ENCODE measurements at places on chromosomes 12 and 14.

- no peak for DNase-seq
These were observed 34.6 kb downstream of the PTPRO start for GRCh38 chr12:15356951-15357364.

DNA sequence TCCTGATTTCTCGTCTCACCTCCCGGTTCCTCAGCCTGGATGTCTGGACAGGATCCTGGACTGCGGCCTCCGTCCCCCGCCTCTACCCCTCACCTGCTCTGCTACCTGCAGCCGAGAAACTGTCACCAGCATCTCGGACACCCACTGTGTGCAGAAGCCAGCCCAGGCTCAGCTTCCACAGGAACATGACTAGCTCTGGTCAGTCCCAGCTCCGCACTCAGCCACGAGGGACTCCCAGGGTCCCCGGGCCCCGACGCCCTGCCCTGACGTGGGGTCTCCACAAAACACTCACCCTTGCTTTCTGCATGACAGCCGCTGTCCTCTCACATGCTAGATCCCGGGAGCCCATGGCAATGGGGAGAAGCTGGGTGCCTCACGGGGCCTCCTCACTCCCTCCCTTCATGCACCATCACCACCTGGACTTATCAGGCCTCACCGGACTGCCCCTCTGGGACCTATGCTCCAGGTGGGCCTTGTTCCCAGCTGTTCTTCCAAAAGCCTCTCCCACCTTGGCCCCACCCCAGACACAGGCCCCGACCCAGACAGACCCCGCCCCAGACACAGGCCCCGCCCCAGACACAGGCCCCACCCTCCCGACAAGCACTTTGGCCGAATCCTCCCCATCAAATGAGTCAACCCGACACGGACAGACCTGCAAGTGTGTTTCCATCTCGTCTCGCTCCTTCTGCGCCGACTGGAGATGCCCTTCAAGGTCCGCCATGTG lies 26.9 kb upstream of the ANKLE2 start:
- DNase-seq: no peak

GRCh38 chr12:76457010-76457409 lies 102.6 kb downstream of the OSBPL8 start:
- DNase-seq: no peak

- DNase-seq: no peak
These were observed 11.1 kb upstream of the NINJ2 start for GRCh38 chr12:674272-674781.

GRCh38 chr12:113841786-113842185 lies 124.3 kb downstream of the RBM19 start:
- no peak for DNase-seq

- peak; percentile 59 for DNase-seq
These were observed 10.5 kb downstream of the ARHGEF25 start for GRCh38 chr12:57621497-57622292.
